ENCODE measurements at places on chromosomes 7 and 10.

- DNase-seq: no peak
Observed at GRCh38 chr7:41701068-41701941, 1.6 kb downstream of the INHBA start.

GRCh38 chr10:89679986-89680385, 21.4 kb upstream of the KIF20B start:
- no peak for DNase-seq

GRCh38 chr10:78772486-78772885, 296.3 kb upstream of the ZMIZ1 start:
- no peak for DNase-seq

- DNase-seq: no peak
Observed at GRCh38 chr7:28297801-28298459, 114.4 kb upstream of the CREB5 start.

- peak; percentile 11 for DNase-seq
Observed at GRCh38 chr10:105691811-105692210, 1050.7 kb downstream of the SORCS3 start.

DNA sequence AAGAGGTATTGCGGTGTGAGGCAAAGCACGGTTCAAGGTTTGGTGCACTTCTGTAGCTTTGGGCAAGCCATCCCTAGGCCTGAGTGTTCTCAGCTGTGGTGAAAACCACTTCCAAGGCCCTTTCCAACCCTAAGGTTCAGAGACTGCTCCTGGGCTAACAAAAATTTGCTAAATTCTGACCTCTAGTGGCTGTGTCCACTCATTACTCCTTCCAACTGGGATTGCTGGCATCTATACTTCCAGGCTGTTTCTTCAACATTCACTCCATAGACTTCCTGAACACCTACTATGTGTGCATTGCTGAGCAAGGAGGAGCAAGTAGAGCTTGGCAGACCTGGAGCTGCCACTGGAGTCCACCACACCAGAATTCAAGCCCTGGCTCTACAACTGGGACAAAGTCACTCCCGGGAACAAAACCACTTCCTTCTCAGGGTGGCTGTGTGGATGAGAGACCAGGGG, 29.3 kb upstream of the SH3PXD2A start:
- DNase-seq: peak; percentile 31

- DNase-seq: no peak
Observed at GRCh38 chr7:125592331-125592730, 662.7 kb upstream of the POT1 start.

DNA sequence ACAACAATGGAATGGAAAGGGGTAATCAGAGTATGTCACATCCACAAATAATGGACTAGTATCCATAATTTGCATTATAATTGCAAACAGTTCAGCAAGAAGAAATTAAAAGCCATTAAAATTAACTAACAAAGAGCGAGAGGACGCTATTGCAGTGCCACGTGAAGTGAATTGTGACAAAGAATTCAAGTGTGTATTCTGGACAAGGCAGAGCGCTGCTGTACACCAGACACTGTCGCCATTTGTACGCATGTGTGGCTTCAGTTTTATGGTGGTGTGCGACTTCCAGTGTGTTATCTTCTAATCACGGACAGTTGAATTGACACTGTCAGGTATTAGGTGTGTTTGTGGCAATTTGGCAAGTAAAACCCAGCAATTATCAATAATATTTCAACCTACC, 11.3 kb downstream of the CYP3A5 start:
- no peak for DNase-seq

- no peak for DNase-seq
Observed at GRCh38 chr10:72616716-72617115, 9.2 kb downstream of the MICU1 start.

- DNase-seq: no peak
Observed at GRCh38 chr10:124674768-124675222, 69.4 kb downstream of the FAM53B start.

- DNase-seq: peak; percentile 74
Observed at GRCh38 chr10:63819753-63820329, 298.6 kb downstream of the REEP3 start.

DNA sequence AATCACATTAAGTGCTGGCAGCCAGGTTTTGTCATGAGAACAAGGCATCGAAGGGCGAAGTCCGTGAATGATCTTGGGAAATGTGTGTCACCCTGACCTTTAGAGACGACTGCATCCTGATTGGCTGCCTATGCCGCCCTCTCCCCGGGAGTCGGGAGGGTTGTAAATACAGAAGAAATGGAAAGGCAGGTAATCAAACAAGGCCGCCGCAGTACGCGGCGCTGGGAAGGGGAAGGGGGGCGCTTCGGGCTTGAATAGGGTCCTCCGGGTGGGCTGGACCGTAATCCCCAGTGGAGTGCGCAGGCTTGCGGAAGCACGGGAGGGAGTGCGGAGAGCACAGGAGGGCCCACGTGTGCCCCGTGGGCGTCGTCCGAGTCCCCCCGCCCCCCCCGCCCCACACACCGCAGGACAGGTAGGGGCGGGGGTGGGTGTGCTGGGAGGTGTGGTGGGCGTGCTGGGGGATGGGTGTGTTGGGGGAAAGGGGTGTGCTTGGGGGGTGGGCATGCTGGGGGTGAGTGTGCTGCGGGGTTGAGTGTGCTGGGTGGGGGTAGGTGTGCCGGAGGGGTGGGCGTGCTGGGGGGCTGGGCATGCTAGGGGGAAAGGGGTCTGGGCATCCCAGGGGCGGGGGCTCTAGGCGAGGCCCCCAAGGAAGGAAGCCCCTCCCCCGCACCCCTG, 169.4 kb downstream of the ARHGAP12 start:
- peak; percentile 62 for DNase-seq

GRCh38 chr7:146090023-146090645, 26.5 kb upstream of the CNTNAP2 start:
- DNase-seq: no peak

GRCh38 chr10:124268976-124269375, 149.7 kb downstream of the OAT start:
- DNase-seq: no peak

DNA sequence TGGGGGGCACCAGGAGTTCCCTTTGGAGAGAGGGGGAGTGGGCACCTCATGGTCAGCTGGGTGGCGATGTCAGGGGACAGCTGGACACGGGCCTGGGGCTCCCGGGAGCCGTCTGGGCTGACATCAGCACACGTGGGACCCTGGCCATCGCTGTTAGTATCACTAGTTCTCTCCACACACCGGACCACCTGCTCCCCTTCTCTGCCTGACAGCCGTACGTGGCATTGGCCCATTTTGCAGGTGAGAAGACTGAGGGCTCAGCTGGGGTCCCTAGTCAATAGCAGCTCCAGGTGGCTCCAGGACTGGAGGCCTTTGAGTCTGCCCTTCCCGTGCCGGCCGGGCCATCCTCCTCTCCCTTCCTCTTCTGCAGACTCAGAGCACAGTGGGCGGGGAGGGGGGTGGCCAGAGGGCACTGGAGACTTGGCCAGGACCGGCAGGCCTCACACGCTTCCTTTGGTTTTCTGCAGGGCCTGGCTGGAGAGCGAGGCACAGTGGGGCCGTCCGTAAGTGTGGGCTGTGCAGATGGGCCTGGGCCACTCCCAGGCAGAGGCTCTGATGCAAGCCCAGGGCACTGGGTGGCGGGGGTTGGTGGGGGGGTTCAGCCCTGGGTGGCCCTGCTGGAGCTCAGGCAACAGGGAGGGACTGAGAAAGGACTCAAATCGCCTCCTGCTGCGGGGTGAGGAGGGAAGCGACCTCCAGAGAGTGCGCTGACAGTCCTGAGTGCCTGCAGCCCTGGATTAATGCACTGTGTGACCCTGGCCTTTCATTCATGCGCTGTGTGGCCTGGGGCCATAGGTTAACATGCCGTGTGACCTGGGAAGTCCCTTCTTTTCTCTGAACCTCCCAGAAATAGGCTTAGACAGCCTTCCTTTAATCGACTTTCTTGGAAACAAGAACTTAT, 78.2 kb downstream of the MYL10 start:
- peak; percentile 11 for DNase-seq

GRCh38 chr10:101283762-101284100, 54.5 kb upstream of the LBX1 start:
- no peak for DNase-seq

GRCh38 chr10:133528845-133529575, 1.8 kb downstream of the CYP2E1 start:
- no peak for DNase-seq

GRCh38 chr10:92091965-92092364, 168.4 kb downstream of the BTAF1 start:
- no peak for DNase-seq

- no peak for DNase-seq
Observed at GRCh38 chr7:123305840-123306375, 106.1 kb upstream of the SLC13A1 start.

DNA sequence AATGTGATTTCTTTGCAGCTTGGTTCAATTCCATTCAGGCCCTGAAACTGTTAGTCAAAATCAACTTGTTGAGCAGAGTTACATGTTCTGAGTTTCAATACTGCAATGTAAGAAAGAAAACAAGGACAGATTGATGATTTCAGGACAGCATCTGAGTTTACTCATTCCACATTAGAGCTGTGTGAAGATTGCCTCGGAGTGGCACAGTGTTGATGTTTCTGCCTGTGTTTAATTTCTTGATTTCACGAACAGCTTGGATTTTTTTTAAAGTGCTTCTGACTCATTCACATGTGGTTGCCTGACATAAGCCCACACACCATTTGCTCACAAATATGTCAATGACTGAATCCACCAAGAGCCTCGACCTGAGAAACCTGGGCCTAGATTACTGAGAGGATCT, 101.2 kb upstream of the PARD3 start:
- DNase-seq: no peak

DNA sequence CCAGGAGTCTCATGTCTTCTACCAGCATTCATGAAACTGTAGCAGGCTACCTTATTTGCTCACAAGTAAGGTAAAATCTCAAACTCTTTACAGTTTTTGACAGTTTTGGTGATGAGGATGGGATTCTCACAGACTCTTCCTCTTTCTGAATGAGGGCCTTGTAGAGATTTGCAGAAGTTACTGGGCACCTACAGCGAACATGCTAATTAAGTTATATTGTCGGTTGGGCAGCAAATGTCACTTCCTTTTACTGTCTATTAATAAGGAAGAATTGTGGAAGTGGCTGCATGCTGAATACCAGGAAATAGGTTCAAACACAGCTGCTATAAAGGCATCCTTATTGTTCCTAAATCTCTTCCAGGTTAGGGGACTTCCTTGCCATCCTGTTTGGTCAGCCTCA, 189.6 kb downstream of the DNAJC1 start:
- no peak for DNase-seq

DNA sequence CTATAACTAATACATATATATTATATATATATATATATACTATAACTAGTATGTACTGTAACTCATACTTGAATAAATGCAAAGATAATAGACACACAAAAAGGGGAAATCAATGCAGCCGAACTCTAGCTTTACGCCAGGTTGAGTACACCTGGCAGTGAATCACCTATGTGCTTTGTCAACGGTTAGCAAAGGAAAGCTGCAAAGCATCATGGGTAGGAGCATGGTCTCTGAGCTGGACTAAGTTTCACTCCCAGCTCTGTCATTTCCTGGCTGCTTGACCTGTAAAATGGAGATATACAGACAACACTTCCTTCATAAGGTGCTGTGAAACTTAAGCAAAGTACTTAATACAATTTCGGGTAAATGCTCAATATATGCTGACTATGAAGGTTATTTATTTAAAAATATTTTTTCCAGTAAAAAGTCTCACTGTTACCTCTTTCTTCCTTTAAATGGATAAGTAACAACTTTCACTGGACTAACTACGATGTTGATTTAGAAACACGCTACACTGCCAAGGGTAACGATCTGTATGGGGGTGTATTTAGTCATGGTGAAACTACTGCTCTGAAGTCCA, 61.7 kb upstream of the ITGA8 start:
- DNase-seq: no peak

DNA sequence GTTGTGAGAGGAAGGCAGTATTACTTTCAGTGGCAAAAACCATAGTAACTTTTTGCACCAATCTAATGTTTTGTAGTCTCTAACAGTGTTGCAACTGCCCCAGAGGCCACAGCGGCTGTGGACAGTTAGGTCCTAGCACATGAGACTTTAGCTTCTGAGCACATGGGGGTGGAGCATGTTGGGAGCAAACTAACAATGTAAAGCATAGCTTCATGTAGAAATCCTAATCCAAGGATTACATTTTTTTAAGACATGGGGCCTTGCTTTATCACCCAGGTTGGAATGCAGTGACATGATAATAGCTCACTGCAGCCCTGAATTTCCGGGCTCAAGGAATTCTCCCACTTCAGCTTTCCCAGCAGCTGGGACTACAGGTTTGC, 49.0 kb downstream of the LAMB1 start:
- DNase-seq: no peak

- DNase-seq: no peak
Observed at GRCh38 chr7:127786184-127786583, 134.2 kb downstream of the SND1 start.

DNA sequence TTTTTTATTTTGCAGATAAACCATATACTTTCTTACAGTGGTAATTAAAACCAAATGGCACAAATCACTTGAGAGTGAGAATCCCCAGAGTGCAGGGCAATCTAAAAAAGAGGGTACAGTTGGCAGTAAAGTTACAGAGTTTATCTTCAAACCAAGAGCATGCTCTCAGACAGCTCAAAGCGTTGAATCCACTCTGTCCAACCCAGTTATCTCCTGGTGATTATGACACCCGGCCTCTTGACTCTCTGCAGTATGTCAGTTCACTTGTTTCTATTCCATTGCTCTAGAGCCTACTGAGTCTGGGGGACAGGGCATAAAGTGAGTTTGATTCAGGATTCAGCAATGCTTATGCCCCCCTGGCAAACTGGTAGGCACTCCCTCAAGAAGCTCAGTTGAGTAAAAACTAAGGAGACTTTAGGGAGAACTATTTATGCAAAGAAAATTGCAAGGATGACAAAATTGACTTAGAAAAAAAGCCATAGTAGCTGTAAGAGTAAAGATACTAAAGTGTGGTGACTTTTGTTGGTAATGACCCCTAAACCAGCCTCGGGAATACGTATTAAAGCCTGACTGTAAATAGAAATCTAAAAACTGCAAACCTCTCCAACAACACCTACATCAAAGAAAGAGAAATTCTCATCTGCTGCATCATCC, 55.5 kb downstream of the COL1A2 start:
- DNase-seq: no peak

GRCh38 chr10:2980791-2981360, 86.5 kb upstream of the PFKP start:
- no peak for DNase-seq

- peak; percentile 11 for DNase-seq
Observed at GRCh38 chr7:49483142-49483541, 290.3 kb upstream of the VWC2 start.

DNA sequence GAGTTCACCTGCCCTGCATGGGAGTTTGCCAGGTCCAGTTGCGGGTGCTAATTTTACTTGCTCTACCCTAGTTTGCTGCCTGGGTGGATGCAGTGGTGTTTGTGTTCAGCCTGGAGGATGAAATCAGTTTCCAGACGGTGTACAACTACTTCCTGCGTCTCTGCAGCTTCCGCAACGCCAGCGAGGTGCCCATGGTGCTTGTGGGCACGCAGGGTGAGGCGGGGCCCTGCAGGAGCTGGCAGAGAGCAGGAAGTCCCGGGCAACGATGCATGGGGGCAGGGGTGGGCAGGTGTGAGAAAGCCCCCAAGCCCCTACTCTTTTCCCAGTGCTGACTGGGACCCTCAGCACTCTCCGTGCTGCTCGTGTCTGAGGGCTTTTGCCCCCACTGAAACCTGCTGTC, 31.3 kb downstream of the AGAP3 start:
- no peak for DNase-seq

- no peak for DNase-seq
Observed at GRCh38 chr7:22445853-22446252, 54.1 kb downstream of the STEAP1B start.
